Hepatic stellate cell (primary cell): ENCODE measurements at places on chromosomes 2 and 18.
A peak's percentile ranks its signal among the peaks of the same experiment; 100 is the strongest.

- no peak for DNase-seq
These were observed 210.9 kb upstream of the KLHL14 start for GRCh38 chr18:32983721-32984120.

GRCh38 chr2:133607679-133608078 is 39.4 kb upstream of the NCKAP5 start:
- no peak for DNase-seq

GRCh38 chr2:230956827-230957755 is 32.0 kb upstream of the GPR55 start:
- no peak for DNase-seq

DNA sequence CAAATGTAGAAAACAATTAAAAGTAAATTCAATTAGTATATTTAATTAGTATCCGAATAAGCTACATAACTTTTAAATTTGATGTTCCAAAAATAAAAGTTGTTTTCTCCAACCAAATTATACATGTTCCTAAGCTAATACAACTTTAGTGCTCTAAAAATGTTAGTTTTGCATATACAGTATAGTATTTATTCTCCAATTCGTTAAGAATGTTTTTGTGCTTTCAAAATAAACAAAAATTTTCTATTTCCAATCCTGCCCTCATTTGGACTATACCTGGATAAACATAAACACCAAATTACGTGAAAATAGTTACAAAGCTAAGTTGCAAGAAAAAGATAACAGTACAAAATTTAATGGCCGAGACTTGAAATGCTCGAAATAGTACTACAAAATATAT is 71.9 kb downstream of the STK39 start:
- DNase-seq, result no peak

- DNase-seq, result no peak
These were observed 80.8 kb downstream of the GAREM1 start for GRCh38 chr18:32389858-32390257.

DNA sequence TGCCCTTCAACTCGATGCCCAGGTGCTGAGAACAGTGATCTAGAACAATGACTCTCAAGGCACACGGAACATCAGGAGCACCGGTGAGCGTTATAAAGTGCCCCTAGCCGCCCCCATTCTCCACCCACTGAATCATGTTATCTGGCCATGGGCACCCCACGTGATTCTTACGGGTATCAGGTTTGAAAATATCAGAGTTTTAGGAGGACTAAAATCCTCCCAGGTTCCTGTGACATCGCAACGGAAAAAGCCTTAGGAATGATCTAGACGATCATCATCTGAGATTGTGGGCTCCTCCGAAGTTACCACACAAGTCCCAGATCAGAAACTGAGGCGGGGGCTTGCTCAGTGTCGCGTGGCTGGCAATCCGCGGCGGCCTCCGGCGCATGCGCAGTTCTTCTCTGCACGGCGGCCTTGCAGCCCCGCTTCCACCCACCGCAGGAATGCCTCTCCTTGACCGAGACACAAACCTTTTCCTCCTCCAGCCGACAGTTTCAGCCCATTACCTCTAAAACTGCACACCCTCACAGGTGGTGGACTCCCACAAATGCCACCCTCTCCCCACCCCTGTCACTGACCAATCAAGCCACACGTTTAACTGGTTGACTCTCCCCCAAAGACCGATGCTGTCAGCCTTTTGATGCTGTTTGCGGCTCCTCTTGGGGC is 5.8 kb upstream of the MRPL33 start:
- peak; percentile 51 for DNase-seq

GRCh38 chr2:97739893-97740245 is 26.5 kb downstream of the ZAP70 start:
- DNase-seq, result no peak

GRCh38 chr18:64332835-64333234 is 183.9 kb upstream of the LINC00305 start:
- no peak for DNase-seq
